ENCODE measurements at places on chromosomes 4 and X.

DNA sequence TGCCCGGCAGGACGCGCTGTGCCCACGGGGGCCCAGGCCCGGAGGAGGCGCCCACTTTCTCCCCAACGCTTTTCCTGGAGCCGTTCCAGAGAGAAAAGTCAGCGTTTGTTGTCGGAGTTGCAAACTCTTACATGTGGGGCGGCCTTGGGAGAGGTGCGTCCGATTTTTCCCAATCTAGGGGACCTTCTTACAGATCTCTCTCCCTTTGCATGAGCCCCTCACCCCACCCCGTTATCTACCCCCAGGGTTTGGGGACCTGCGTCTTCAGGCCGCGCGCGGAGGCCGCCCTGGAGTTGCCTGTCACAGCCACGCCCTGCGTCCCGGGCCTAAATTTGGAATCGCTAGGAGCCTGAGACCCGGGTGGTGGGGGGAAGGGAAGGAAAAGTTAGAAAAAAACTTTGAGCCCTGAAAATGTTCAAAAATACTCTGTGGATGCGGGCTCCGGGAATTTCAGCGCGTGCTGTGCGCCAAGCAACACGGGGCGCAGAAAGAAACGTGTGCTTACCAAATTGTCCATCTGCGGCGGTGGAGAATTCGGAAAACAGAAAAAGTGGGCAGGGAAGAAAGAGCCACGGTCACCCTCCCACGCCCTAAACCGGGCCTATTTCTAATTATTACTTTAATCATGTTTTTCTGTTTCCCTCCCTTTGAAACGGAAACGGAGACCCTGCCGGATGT lies 587 bp downstream of the CD99 start:
- no peak for DNase-seq

DNA sequence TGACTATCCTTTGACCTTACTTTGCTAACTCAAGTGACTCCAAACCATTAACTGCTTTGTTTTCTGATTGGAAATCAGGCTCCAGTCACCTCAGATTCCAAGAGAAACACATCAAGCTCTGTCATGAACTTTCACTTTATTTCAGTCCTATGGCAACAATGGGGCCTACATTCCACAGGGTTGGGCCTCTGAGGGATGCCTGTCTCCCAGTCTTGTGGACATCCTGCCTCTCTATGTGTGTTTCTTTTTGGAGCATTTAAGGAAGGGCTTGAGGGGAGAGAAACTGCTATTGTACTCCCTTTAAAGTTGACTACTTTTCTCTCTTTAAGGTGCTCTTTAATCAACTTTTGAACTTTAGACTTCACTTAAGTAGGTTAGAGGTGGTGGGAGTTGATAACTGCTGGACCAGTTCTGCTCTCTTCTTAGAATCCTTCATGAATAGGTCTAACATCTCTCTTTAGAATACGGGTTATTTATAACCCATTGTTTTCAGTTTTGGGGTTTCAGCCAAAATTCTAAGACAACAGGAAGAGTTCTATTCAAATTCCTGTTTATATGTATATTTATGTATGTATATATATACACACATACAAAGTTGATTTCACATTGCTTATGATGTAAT lies 274.3 kb upstream of the NR3C2 start:
- DNase-seq = no peak

DNA sequence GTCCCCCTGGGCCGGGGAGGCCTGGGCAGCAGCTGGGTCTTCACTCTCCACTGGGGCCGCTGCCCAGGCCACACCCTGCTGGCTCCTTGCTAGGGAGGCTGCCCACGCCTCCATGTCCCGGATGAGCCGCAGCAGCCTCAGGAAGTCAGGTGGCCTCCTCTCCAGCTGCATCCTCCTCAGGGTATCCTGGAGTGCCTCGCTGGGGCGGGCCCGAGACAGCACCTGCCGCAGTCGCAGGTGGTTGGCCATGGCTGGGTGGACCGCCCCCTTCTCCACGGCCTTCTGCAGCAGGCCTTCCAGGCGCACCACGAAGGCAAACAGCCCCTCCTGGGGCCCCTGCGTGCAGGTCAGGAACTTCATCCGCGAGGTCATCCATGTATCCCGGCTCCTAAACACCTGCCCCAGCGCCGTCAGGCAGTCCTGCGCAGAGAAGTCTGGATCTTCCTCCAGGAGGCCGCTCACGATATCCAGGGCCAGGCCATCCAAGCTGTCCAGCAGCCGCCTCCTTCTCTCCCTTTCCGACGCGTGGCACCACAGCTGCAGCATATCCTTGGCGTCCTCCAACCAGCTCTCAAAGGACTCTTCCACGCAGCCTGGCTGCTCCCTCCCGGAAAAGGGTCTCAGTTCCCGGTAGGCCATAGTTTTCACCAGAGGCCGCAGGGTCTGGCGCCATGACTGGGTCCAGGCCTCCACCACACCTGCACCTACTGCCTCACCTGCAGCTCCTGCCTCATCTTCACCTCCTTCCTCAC lies 2.1 kb downstream of the PNMA6F start:
- DNase-seq = no peak

- DNase-seq = no peak
Observed at GRCh38 chr4:85522836-85523235, 47.9 kb downstream of the ARHGAP24 start.

DNA sequence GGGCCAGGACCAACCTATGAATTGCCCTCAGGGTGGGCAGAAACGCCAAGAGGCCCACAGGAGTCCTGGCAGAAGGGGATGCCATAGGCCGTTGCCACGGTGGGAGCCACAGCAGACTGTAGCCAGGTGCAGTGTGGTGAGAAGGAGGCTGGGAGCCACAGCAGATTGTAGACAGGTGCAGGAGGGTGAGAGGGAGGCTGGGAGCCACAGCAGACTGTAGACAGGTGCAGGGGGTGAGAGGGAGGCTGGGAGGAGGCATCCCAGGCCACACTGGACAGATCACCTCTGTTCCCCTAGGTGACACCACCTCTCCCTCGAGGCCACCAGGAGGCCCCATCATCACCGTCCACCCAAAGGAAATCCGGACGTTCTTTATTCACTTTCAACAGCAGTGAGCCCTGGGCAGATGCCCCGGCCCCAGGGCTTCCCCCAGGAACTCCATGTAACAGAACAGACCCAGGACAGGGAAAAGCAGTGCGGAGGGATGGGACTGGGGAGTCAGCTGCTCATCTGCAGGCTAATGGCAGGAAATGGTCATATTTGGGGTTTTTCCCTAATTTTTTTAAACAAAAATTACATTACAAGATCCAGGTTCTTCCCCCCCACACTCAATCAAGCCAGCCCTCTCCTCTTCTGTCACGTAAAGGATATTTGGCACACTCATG lies 19.5 kb upstream of the MRFAP1 start:
- DNase-seq = no peak

DNA sequence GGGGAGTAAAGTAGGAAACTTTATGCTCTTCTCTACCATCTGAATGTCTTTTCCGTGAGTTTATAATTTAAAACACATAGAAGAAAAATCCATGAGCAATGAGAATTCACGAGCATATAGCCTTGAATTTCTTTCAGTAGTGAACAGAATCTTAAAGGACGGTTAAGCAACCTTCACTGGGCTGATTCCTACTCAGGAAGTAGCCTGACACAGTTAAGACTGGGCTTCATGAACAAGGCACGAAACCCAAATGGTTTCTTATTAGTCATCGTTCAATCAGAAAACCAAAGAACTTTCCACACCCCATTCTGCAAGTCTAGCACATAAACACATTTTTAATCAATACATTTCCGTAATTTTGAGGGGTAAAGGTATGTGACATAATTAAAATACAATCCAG lies 95.8 kb downstream of the SH3KBP1 start:
- DNase-seq = no peak

GRCh38 chrX:13932416-13932815 lies 97.3 kb downstream of the GEMIN8 start:
- DNase-seq = no peak

DNA sequence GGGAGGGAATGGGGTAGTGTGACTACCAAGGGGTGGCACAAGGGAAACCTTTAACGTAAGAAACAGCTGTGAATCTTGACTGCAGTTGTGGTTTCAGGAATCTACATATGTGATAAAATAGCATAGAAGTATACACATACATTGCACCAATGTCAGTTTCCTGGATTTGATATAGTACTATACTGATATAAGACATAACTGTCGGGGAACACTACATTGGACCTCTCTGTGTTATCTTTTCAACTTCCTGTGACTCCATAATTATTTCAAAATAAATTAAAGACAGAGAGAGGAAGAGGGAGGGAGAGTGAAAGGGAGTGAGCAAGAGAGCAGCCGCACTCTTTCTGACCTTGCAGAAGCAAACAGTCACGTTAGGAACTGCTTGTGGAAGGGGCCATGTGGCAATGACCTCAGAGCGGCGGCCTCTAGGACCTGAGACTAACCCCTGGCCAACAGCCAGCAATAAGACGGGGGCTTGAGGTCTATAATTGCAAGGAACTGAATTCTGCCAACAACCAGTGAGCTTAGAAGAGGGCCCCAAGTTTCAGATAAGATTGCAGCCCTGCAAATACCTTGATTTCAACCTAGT lies 47.4 kb downstream of the NALF2 start:
- DNase-seq = no peak

DNA sequence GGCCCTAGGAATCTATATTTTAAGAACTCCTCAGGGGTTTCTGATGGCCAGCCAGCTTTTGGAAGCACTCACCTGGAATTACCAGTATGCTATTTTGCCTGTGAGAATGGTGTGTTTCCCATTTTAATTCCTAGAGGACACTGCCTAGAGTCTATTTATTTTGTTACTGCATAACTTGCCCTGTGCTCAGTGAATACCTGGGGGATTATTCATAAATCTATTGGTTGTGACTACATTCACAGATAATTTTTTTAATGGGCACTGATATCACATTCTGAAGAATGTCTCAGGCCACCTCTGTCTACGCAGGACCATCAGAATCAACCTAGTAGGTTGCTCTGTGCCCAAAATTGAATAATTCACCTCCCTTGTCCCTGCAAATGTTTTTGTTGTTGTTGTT lies 6.7 kb downstream of the ARL13A start:
- DNase-seq = no peak

GRCh38 chrX:101388604-101389003 lies 2.2 kb upstream of the RPL36A start:
- no peak for DNase-seq

- no peak for DNase-seq
Observed at GRCh38 chr4:47862297-47862696, 24.4 kb upstream of the CORIN start.

GRCh38 chr4:1021386-1022050 lies 10.1 kb downstream of the FGFRL1 start:
- no peak for DNase-seq

GRCh38 chr4:156971676-156972378 lies at the start of gene PDGFC:
Gene PDGFC (minus strand): TSS chr4:156971799. CDS start chr4:156970903, 896 bp downstream.
- DNase-seq = no peak

GRCh38 chr4:154254999-154255398 lies 236.6 kb downstream of the DCHS2 start:
- no peak for DNase-seq

GRCh38 chrX:134235236-134235635 lies 1.7 kb upstream of the CCDC160 start:
- no peak for DNase-seq

- DNase-seq = peak; percentile 11
Observed at GRCh38 chr4:54063737-54064316, 578 bp downstream of the CHIC2 start.

DNA sequence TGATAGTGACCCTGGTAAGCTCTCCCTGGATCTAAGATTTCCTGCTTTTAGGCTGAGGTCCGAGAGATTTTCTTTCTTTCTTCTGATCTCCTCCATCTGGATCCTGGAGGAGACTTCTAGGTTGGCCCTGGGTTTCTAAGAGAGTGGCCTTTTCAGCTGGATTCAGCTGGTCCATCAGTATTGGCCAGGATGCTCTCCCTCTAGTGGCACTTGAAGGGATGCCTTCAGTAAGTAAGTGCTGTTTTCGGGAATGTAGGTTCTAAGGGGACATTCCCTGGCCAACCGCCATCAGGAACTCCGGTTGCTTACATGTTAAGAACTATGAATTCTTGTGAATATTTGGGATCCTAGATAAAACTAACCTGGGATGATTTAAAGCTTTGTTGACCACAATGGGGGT lies 56.9 kb downstream of the SERTM2 start:
- no peak for DNase-seq

DNA sequence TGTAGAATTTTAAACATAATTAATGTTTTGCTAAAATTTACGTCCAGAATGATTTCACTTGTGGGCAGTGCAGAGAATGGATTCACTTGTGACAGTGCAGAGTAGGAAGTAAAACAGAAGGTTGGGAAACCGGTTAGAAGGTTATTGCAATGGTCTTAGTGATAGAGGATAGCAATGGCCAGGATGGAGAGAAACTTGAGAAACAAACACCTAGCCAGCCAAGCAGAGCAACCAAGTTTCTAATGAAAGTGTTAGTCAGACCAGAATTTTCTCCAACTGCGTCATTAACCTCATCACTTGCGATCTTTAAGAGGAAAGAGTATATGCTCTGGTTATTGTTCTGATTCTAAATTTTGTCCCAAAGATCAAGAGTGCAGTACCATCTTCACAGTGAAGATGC lies 50.0 kb upstream of the TBC1D9 start:
- DNase-seq = no peak

GRCh38 chrX:133229361-133229760 lies 11.2 kb upstream of the TFDP3 start:
- DNase-seq = no peak

DNA sequence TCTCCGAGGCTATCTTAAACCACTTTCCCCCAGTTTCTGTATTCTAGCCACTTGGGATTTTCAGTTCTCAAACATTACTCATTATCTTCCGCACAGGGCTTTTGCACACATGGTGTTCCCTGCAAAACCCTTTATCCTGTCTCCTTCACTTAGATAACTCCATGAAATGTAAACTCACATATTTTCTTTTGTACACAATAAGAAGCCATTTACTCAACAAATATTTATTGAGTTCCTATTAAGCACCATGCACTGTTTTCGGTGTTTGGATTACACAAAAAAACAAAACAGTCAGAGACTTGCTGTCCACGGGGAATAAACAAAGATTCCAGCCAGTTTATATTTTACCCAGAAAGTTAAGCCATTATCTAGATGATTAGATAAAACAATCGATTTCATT lies 42.5 kb upstream of the UNC5C start:
- no peak for DNase-seq

DNA sequence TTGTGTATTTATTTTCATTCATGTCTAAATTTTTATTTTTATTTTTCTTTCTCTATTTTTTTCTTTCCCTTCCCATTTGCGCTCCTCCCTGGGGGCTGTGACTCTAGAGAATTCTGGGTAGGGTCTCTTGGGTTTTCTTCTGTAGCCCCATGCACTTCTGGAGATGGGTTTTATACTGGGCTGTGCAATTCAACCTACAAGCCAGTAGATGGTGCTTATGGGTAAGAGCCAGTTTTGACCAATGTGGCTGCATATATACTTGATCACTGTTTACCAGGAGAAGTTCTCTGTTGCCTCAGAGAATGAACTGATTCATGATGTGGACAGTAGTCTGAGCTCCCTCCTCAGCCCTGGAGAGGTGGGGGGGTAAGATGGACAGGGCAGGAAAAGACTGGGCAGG lies 614.6 kb downstream of the PCDH19 start:
- DNase-seq = no peak

Measured in activated CD8-positive, alpha-beta memory T cell treated with anti-CD3 and anti-CD28 coated beads for 1 hour (primary cell).